Stimulated activated CD8-positive, alpha-beta memory T cell treated with anti-CD3 and anti-CD28 coated beads, Interleukin-4, amount 100 ng/mL, for 4 hours (primary cell): ENCODE measurements at places on chromosomes 13 and 19.

DNA sequence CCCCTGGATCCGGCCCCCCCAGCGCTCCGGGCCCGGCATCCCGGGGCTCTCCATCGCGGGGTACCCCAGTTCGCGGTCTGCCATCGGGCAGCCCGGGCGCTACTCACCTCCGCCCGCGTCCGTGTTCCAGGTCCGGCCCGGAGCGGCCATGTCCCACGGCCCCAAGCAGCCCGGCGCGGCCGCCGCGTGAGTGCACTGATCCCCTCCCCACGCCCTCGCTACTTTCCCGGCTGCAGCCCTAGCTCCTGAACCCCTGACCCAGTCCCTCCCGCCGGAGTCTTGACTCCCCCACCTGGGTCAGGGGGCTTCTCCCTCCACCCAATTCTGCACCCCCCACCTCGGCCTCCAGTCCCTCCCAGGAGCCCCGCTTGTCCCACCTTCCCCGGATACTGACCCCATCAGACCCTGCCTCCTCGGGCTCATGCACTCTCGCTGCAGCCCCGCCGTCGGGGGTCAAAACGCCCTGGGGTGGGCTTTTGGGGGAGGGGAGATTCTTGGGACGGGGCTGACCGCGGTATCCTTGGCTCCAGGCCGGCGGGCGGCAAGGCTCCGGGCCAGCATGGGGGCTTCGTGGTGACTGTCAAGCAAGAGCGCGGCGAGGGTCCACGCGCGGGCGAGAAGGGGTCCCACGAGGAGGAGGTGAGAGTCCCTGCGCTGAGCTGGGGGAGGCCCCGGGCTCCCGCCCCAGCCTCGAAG, 566 bp downstream of the HMG20B start:
- DNase-seq = no peak

- DNase-seq = no peak
These were observed 53.4 kb downstream of the ABCC4 start for GRCh38 chr13:95247852-95248251.

- no peak for DNase-seq
These were observed 3.9 kb upstream of the UBL5 start for GRCh38 chr19:9823816-9824215.

DNA sequence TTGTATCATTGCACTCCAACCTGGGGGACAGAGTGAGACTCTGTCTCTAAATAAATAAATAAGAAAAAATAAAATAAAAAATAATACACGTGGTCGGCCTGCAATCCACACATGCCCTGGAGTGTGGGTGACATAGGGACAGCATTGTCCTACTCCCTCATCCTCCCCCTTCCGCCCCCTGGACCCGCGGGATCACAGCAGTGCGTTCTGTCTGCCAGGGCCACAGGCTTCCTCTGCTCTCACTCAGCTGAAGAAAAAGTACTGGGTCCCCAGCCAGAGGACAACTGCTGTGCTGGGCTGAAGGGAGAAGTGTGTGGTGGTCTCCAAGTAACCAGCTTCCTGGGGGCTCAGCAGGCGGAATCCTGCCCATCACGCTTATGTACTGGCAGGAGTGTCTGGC, 6.3 kb downstream of the BCAT2 start:
- no peak for DNase-seq

GRCh38 chr13:75326173-75327134, 155.5 kb downstream of the TBC1D4 start:
- DNase-seq = no peak

GRCh38 chr13:49641801-49642291, 13.5 kb downstream of the ARL11 start:
- DNase-seq = no peak

- DNase-seq = no peak
These were observed 63.4 kb downstream of the SLC7A1 start for GRCh38 chr13:29532116-29532515.

- DNase-seq = no peak
These were observed 3.5 kb downstream of the ELANE start for GRCh38 chr19:855566-856120.

DNA sequence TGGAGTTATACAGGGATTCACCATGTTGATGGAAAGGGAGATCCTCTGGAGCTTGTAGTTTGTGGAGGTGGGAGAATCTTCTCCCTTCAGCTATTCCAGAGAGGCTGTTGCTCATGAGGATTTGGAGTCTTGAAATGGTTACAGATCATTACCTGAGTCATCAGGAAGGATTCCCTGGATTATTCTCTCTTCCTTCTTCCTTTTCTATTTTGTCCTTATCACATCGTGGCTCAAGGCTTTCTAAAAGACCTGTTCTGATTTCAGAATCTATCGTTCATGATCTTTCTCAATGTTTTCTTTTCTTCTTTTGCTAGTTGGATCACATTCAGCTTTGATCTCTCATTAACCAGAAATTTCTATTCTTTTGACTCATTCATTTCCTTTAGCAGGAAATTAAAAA, 196.0 kb downstream of the KLF5 start:
- DNase-seq = no peak

DNA sequence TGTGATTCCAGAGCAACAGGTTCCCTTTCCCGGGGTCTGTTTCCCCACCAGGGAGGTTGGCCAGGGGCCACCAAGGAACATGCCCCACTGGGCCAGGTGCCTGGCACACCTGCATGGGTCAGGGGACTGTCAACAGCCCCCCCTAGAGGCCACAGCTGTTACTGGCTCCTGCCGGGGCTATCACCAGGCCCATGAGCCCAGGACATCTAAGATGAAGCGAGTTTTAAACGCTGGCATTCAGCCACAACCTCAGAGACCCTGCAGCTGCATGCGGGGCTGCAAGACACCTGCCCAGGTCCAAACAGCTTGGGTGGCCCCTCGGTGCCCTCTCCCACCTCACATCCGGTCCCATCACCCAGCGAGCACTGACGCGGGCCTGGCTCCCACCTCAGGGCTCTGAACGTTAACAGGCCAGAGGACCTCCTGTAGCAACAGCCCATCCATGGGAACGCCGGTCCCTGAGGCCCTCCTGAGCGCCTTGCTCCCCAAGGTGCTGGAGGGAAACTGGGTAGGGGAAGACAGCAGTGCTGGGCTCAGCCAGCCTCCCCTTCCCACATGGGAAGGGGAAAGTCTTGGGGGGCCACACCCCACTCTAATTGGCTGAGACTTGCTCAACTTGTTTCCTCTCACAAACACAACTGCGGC, 12.0 kb downstream of the KHSRP start:
- no peak for DNase-seq

GRCh38 chr13:42380420-42381164, 108.6 kb downstream of the AKAP11 start:
- no peak for DNase-seq

- DNase-seq = no peak
These were observed 410.1 kb upstream of the HTR2A start for GRCh38 chr13:47306991-47307390.

DNA sequence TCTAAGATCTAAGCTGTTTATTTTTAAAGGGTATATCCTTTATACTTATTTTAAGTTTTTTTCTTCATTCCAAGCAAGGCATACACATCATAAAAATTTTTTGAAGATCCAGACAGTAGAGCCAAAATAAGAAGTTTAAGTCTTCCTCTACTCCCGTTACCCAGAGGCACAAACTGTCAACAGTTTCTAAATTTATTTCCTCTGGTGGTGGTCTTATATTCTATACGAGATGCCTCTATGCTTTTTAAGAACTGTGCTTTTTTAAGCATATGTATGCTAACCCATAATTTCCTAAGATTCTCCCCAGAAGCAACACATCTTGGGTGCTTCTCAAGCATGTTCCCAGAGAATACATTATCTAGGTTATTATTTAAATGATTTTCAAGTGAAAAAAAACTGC, 383.6 kb downstream of the COG6 start:
- no peak for DNase-seq

DNA sequence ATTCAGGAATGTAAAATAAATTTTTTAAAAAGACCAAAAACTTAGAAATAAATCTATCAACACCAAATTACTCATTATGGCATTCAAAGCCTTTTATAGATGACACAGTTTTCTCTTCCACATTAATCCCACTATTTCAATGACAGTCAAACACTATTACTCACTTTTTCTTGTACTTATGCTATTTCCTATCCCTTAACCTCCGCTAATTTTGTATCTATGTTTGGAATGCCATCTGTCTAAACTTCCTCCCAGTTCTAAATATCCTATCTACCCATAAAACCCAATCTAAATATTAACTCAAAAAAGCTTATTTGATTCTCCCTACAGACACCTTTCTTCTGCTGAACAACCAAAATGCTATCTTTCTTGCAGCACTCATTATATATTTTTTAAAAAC, 203.5 kb downstream of the ENOX1 start:
- no peak for DNase-seq

GRCh38 chr19:12938779-12939601, 581 bp downstream of the CALR start:
- DNase-seq = no peak

DNA sequence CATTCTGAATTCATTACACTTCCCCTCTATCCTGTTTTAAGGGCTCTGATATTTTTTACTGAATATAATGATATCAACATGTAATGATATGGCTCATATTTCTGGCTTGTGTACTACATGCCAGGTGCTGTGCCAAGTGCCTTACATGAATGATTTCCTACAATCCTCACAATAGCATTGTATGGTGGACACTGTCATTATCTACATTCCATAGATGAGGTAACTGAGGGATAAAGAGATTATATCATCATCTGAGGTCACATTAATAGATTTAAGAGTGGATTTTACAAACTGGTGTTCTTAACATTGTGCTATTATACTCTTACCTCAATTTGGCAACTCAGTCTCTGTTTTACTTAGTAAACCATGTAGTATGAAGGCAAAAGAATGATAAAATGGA, 502.0 kb downstream of the LIG4 start:
- DNase-seq = no peak

GRCh38 chr13:63107179-63107943, 1691.7 kb upstream of the PCDH20 start:
- no peak for DNase-seq

DNA sequence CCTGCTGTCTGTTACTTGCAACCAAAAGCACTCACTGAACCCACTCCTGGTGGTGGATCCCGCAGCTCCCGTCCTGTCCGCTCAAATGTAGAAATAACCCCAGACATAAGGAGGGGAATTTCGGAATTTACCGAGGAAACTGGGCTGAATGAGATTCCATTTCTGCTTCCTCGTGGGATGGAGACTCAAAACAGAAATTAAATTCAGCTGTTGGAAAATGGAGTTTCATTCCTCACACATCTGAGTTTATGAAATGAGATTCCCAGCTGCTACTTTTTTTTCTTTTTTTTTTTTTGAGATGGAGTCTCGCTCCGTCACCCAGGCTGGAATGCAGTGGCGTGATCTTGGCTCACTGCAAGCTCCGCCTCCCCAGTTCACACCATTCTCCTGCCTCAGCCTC, 44.3 kb downstream of the COLGALT1 start:
- DNase-seq = no peak

DNA sequence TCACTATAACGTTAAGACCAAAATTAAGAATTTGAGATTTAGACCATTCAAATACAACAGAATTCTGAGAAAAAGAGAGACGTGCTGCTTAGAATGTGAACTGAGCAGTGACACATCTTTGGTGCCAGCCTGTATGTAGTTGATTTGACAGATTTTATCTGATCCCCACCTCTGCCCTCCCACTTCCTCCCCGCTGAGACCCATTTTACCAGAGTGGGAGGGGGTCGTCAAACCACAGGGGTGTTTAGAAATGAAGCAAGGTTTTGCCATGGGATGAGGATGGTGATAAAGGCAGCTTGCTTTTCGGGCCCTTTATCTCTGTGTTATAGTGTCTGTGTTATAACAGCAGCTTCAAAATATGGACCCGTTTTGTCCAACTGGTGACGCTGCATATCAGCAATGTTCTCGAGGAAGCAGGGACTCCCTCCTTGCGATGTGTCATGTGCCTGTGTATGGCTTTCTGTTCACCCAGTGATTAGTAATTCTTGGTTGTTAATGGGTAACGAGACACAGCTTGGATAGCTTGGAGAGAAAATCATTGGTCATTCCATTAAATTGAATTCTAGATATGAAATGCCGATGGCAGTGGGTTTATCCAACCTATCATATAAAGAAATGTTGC, 125.0 kb downstream of the HS6ST3 start:
- no peak for DNase-seq

DNA sequence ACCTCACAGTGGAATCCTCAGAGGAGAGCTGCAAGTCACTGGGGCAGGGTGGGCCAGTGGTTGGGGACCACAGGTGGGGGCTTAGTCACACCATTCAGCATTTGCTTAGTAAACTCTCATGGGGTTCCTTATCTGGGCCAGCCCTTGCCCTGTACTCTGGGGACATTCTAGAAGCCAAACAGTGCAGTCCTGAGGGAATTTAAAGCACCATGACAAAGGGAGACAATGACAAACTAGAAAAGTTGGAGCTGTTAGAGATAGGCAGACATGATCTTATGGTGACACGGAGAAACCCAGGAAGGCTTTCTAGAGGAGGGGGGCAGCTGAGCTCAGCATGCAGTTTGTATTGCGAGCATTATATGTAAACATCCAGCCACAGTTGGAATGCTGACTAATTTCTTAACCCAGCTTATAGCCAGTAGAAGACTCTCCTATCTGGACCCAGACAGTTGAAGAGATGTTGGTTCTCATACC, 87.6 kb downstream of the ZNF429 start:
- no peak for DNase-seq

DNA sequence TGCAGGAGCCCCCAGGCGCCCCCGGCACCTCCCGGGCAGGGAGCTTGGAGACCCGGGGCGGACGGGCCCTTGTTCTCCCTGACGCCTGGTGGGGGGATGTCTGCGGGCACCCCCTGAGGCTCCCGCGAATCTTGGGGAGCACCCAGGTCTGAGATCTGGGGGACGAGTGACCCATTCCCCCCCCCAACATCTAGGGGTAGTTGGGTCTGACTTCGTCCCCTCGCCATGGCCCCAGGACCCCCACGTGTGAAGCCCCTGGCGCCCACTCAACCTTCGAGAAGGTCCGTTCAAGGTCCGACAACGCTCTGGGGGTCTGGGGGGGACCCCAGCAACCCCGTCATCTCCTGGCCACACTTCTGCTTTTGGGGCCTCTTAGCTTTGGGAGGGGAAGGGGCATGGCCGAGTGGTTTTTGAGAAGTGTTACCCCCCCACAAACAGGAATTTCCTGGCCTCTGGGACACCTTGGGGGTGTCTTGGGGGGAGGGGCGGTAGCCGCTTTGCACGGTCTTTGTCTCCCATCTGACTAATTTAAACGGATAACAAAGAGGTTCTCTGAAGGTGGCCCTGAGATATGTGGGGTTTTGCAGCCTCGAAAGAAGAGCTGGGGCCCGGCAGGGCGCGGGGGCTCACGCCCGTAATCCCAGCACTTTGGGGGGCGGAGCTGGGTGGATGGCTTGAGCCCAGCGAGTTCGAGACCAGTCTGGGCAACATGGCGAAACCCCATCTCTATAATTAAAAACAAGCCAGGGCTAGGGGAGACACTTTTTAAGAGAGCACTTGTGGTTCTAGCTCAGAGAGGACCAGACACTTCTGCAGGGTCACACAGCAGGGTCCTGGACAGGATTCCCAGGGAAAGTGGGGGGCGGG, 608 bp downstream of the CNN2 start:
- DNase-seq = no peak

GRCh38 chr13:113732176-113732960, 26.7 kb upstream of the TMEM255B start:
- DNase-seq = no peak

GRCh38 chr19:29537601-29538000, 11.8 kb downstream of the VSTM2B start:
- DNase-seq = no peak

- no peak for DNase-seq
These were observed 158.2 kb downstream of the NALCN start for GRCh38 chr13:101258071-101258470.

GRCh38 chr13:24985107-24985506, 110.8 kb upstream of the PABPC3 start:
- no peak for DNase-seq
